ENCODE measurements at places on chromosomes 7 and 10.

- DNase-seq: no peak
Measured at GRCh38 chr10:11698691-11699549, 43.3 kb upstream of the ECHDC3 start.

DNA sequence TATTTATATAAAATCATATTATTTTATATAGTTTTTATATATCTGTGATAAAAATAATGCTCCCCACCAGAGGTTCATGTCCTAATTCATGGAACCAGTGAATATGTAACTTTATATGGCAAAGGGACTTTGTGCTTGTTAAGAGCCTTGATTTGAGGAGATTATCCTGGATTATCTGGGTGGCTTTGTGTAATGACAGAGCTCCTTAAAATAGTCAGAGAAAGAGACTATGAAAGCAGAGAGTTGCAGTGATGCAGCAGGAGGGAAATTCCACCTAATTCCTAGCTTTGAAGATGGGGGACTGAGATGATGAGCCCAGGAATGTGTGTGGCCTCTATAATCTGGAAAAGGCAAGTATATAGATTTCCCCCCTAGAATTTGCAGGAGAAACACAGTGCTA, 1034.2 kb upstream of the C7orf33 start:
- no peak for DNase-seq

- no peak for DNase-seq
Measured at GRCh38 chr7:152871678-152872060, 112.1 kb downstream of the ACTR3B start.

DNA sequence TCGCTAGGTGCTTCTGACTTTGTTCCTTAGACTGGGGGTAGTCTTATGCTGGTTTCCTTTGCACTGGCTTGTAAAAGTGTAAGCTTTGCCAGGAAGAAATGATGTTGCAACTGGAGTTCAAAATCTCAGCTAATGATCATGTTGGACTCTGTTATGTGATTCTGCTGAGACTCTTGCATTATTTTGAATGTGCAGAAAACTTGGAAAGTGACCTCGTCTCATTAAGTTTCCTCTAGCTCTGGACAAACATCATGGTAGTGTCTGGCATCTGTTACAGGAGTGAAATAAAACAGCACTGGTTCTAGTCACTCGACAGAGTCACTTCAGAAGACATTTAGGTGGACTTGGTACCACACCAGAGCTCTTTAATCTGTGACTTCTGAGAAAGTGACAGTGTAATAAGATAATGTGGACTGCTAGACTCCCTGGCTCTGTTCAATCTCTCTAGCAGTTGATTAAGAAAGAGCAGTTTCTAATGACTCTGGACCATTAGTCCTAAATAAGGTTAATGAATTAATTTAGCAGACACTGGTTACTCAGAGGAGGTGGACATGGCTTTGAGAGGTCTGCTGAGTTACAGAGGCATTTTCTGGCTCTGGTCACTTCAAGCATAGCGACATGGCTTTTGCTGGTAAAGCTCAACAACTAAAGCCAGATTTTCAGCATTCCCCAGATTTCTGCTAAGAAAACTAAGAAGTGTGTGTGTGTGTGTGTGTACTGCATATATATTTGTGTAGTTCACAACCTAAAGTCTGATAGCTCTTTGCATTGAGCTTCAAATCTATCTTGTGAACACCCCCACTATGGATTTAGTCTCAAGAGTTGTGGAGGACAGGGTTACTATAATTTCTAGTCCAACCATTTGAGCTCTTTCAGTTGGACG, 2.0 kb downstream of the NRP1 start:
- DNase-seq: no peak

GRCh38 chr7:140679186-140679585, 6.4 kb downstream of the ADCK2 start:
- DNase-seq: no peak

DNA sequence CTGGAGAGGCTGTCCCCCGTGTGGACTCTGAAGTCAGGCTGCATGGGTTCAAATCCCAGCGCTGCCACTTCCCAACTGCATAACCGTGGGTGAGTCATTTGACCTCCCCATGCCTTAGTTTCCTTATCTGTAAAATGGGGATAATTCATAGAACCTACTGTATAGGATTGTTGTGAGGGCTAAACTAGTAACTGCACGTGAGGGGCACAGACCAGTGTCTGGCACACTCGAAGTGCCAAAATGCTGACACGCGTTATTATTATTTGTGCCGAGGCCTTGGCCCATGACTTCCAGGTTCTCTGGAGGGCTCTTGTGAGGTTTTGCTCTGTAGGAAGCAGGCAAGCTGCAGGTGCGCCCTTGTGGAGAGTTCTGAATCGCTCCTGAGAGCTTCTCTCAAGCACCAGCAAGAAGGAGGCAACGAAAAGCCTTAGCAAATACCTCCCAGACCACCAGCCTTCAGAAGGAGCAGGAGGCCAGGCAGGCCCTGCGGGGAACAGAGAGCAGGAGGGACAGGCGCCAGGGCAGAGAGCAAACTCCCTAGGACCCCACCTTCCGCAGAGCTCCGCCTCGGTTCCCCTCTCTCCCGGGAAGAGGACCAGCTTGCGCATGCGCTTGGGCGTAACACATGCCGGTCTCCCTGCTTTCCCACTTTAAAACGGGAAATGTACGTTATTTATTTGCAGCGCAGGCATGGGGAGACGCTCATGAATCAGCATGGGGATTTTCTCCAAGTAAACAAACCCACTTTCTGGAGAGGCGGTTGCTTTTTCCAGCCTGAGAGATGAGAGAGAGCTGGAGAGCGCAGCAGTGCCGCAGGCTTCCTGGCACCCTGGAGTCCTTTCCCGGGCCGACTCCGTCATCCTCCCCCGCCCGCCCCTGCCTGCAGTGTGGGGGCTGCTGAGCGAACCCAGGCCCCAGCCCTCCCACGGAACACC, 39.6 kb downstream of the SORCS3 start:
- no peak for DNase-seq

- no peak for DNase-seq
Measured at GRCh38 chr10:124042656-124043309, 50.6 kb downstream of the CHST15 start.

DNA sequence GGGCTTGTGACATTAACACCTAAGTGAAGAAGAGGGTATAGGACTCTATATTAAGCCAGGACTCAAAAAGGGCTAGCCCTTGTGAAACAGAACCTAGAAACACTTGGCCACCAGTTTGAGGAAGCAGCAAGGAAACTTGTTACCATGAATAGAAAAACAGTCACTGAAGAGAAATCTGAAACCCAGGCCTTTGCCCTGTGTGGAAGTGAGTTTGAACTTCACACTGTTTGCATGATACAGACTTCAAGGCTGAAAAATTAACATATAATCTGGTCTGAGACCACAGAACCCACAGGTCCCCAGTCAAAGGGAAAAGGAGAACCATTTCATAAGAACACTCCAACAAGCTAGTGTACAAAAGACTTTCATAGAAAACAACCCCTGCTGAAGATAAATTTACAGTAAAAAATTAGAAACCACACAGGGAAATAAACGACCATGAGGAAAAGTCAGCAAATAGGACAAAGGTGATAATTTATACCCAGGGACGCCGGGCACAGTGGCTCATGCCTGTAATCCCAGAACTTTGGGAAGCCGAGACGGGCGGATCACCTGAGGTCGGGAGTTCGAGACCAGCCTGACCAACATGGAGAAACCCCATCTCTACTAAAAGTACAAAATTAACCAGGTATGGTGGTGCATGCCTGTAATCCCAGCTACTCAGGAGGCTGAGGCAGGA, 76.1 kb downstream of the SKIDA1 start:
- no peak for DNase-seq

DNA sequence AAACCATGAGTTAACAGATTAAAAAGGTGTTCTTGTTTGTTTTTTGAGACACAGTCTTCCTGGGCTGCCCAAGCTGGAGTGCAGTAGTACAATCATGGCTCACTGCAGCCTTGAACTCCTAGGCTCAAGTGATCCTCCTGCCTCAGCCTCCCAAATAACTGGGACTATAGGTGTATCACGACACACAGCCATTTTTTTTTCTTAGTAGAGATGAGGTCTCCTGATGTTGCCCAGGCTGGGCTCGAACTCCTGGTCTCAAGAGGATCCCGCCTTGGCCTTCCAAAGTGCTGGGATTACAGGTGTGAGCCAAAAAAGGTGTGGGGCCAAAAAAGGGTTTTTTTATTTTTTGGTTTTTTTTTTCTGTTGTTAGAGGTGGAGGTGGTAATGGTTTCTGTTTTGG, 29.3 kb downstream of the KMT2C start:
- DNase-seq: no peak

DNA sequence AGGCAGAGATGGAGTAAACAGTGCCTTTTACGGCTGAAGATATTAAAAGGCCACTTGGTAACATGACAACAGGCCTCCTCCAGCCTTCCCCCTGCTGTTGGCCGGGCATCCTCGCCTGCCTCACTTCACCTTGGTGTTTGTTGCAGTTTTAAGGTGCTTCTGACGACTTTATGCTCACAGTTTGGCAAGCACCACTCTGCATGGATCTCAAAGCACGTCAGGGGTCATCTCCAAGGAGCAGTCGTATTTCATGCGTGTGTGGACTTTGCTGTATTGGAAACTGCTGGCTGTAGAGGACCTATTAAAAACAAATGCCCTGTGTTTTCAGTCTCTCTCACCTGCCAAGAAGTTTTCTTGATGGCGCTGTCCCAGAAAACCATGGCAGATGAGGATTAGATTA, 483.1 kb downstream of the RPS24 start:
- DNase-seq: no peak

GRCh38 chr7:44727158-44727936, 21.3 kb upstream of the ZMIZ2 start:
- DNase-seq: no peak

DNA sequence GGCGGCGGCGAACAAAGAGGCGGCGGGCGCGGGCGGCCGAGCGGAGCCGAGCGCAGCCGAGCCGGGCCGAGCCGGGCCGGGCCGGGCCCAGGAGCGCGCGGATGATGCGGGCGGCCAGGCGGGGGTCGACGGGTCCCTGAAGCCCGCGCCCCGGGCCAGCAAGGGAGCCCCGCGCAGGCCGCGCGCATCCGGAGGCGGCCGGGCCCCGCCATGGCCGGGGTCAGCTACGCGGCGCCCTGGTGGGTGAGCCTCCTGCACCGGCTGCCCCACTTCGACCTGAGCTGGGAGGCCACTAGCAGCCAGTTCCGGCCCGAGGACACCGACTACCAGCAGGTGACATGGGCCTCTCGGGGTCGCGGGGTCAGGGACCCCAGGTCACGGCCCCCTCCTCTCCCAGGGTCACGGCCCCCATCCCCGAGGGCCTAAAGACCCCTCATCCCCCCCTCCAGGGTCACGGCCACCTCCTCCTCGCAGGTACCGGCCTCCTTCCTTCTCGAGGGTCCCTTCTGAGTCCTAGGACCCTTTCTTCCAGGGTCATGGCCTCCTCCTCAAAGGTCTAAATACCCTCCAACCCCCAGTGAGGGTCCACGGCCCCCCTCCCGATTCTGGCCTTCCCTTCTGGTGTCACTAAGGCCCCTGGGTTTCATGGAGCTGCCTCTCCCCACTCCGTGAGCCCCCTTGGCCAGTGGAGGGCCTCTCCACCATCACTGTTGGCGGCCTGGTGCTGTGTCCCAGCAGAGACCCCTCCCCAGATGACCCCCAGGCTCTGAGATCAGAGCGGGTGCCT, at the start of gene TTYH3:
Gene TTYH3 (plus strand): TSS at position 41 of the 787 bp plus-strand sequence. CDS start 170 bp downstream, at position 211.
- peak; percentile 21 for DNase-seq

DNA sequence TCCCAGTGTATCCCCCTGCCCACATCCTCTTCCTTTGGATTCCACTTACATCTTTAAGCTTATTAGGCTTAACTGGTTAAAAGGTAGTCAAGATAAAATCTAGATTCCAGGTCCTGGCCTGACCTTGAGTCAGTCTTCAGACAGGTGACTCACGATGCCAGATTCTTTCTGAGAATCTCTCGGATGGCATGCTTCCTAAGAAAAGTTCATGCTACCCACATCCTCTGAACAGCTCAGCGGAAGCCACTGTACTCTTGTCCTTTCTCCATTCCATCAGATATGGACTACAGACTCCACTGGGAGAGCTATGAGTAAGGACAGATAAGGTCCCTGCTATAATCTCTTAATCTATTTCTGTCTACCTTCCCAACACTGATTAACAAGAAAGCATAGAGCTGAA, 43.4 kb downstream of the DNMBP start:
- DNase-seq: no peak

GRCh38 chr7:70356787-70357328, 758.6 kb downstream of the AUTS2 start:
- DNase-seq: no peak

DNA sequence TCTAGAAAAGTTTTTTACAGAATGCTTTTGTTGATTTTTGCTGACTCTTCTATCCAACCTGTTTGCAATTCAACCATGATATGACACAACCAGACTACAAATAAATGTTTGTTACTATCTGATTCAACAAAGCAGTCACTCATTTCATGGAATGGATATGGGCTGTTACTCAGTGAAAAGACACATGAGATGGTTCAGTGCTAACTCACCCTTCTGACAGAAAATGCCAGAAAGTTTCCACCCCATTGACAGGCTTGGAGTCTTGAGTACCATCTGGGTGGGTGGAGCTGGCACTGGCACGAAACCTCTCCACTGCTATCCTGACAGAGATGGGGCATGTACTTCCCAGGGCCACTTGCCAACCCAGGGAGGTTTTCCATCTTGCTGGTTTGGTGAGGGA, 39.5 kb downstream of the RBM28 start:
- DNase-seq: no peak

Data from stimulated activated CD8-positive, alpha-beta memory T cell treated with anti-CD3 and anti-CD28 coated beads, Interleukin-2, amount 100 ng/mL, for 48 hours (primary cell).